ENCODE measurements at places on chromosomes 6 and 20. TPM values are rescaled to one million over a fixed set of nuclear protein-coding genes. Genes with fewer than 3 reads are reported as not detected.

The FAM83B gene
- not detected for total RNA-seq

- no peak for DNase-seq
These were observed 12.7 kb upstream of the FAM83C start for GRCh38 chr20:35304956-35305355.

DNA sequence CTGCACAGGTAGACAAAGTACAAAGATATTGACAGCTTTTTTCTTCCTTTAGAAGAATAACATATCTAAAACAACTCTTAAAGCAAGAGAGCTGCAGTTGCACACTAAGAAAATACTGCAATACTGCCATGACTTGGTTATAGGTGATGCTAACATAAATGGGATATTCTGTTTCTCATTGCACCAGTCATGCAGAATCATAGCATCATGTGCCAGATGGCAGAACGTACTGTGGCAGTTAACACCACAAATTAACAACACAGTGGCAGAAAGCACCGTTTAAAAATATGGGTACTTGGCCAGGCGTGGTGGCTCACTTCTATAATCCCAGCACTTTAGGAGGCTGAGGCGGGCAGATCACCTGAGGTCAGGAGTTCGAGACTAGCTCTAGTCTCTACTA, 7.4 kb downstream of the ASXL1 start:
- DNase-seq, result no peak

The SLC17A4 gene
- not detected for total RNA-seq

The AGPAT4 gene
- total RNA-seq, result 8.0 TPM

DNA sequence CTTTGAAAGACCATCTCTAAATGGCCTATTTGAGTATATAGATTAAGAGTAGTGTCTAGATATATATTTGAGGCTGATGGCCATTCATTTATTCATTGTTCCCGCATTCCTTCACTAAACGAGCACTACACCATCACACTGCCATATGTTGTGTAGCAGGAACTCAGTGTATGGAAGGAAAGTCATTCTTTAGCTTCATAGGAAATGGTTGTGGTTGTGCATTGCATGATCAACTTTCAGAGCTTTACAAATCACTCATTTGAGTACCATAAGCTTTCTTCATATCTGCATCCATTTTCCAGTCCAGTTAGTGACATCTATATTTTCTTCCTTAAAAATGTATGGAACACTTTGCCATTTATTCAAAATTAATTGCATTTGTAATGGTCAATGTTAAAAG, 97.9 kb downstream of the ARID1B start:
- DNase-seq, result no peak

DNA sequence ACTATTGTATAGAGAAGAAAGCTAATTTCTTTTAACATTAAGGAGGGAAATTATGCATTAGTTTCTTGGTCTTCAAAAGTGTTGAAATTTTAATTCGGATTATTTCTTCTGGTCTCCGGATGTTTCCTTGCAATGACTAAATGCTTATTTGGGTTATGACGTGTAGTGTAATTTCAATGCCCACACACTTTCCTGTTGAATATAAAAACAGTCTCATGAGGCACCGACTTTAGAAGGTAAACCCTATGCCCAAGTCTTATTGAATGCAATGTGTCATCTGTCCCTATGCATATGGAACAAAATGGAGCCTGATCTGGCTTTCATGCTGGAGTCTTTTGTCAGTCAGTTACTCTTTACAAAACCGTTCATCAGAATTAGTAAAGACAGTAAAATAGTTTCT, 17.7 kb downstream of the GJA1 start:
- DNase-seq, result no peak

GRCh38 chr20:8930726-8931125, 138.2 kb upstream of the PLCB4 start:
- no peak for DNase-seq

DNA sequence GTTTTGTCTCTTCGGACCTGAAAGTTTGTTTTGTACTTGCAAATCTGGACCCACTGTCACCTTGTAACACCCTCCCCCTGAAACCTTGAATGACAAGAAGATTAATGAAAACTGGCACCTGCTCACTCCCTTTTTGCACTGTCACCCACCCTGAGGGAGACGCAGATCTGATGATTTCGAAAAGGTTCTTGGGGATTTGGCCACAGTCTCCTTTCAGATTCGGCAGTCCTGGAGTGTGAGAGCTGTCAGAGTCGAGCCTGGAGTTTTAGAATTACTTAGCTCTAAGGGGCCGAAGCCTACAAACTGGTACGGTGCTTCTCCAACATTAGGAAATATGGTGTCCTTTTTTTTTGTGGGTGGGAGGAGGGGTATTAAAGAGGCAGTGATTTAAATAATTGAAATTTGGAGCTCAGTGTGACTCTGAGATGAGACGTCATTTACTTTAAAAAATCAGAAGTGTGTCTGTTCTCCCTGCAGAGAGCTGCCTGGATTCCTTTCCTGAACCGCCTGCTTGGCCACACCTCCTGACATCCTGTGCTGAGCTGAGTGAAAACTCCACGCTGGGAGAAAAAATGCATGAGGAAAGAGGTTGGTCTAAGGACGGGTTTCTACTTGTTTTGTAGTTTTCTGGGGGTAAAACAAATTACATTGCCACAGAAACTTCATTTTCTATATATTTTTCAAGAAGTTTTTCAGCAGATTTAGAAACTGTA, 447.0 kb upstream of the CDH4 start:
- no peak for DNase-seq
